OCI-LY7 (cell line): ENCODE measurements at places on chromosomes 4 and X. TPM values are rescaled to one million over a fixed set of nuclear protein-coding genes. Genes with fewer than 3 reads are reported as not detected.

Gene TMEM154
- total RNA-seq: 59.6 and 73.1 TPM in 2 replicates

Gene FOXR2
- not detected in 2 replicates for total RNA-seq

Gene RHOXF2
- not detected in 2 replicates for total RNA-seq

- no peak for DNase-seq
Measured at GRCh38 chr4:42396361-42396751, 932 bp upstream of the SHISA3 start.

DNA sequence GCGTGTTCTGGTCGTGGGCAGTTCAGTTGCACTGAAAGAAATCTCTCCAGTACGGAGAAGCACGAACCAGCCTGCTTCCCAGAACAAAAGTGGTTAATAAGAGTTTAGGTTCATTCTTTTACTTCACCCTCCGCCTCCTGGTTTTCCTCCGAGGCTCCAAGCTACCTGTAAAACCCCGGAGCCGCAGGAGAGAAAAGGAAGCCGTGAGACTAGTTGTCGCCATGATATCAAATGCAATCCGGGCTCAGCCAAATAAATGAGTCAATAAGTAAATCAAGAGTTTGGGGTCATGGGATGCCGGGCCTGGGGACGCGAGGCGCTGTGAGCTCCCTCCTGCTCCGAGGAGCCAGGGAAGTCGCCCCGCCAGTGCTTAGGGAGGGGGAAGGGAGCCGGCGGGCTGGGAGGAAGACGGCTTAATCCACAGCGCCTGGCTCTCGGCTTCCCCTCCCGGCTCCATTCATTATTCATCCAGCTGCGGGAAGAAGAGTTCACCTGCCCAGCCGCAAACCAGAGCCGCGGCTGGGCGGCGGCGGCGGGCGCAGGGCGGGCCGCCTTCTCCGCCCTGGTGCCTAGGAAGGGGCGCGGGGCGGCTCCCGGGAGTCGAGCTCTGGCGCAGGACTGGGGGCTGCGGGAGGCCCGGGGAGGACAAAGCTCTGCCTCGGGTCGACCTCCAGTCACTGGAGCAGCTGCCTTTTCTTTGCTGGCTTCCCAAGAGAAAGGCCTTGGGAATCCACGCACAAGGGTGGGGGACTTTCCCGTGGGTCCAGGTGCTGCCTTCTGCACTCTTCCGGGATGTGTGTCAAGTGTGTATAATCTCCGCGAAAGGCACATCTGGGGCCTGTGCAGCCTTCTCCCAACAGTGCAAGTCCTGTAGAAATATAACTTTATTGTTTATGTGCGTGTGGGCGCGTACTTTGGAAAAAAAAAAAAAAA, 1.7 kb downstream of the FRAS1 start:
- peak; percentile 7 for DNase-seq

DNA sequence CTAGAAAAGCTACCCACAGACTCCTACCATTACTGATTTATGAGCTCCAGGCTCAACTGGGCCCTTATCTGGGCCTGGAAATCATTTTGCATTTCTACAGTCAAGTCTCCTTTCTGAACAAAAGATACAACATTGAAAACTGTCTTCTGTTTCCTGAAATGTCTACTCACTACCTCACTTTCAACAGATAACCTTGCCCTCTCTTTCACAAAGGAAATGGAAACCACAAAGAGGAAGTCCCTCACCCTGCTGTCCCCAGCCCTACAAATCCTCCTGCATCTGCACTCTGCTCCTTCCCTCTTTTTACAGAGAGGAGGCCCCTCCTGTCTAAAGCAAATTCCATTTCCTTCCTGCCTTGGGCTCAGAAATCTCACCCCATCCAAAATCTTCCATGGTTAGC, 24.8 kb upstream of the CYBB start:
- DNase-seq: peak; percentile 86

Gene NSG1
- total RNA-seq: 35.5 and 36.6 TPM in 2 replicates

DNA sequence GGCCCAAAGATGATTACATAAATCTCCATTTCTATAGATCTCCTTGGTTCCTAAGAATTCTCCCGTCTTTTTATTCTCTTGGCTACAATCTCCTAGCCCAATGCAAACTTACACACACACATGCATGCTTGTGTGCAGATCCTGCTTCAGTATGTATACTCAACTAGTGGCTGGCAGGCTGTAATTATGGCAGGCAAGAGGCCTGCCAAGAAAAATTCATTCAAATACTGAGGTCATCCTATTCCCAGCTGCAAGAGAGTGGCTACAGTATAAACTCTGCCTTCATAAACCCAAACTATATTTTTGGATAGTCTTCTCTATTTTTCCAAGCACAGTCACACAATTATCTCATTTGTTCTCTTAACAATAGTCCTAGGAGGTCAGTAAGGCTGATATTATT, 95.2 kb downstream of the SHROOM4 start:
- DNase-seq: no peak

- no peak for DNase-seq
Measured at GRCh38 chr4:168619266-168619631, 122.4 kb downstream of the PALLD start.

DNA sequence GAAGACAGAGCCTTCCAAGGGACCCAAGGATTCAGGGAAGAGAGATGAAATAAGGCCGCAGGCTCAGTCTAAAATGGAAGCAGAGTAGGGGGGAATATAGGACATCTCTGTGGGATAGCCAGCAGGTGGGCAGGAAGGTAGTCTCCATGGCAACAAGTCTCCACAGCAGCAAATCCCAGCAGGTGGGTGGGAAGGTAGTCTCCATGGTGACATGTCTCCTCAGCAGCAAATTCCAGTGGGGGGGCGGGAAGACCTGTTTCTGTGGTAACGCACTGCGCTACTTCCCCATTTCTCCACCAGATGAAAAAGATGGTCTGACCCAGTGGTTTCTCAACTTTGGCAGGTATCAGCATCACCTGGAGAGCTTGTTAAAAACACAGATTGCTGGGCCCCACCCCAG, 18.3 kb downstream of the NLGN3 start:
- no peak for DNase-seq

Gene MAGEC1
- not detected in 2 replicates for total RNA-seq

DNA sequence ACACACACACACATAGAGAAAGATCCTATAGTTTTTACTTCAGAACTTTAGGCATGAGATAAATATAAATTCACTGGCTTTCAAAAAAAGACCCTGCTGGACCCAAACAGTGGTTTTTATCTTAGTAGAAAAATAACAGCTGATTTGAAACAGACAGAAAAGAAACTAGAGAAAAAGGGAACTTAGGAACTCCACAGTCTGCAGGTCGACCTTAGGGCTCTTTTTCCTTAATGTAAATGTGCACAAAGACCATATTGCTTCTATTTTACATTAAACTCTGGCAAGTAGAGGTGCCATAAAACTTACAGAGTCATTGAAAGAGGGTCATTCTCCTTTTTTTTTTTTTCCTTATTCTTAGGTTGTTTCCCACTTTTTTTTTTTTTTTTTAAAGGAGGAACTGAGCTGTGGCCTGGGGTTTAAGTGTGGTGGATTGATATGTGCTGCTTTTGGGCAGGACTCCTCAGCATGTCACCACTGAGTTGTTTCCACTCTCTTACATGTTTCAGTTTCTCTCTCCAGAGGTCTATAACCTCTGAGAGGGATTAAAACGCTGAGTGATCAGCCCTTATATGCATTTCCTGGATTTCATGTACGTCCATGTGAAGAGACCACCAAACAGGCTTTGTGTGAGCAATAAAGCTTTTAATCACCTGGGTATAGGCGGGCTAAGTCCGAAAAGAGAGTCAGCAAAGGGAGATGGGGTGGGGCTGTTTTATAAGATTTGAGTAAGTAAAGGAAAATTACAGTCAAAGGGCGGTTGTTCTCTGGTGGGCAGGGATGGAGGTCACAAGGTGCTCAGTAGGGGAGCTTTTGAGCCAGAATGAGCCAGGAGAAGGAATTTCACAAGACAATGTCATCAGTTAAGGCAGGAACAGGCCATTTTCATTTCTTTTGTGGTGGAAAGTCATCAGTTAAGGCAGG, 70.8 kb upstream of the PACRGL start:
- no peak for DNase-seq

DNA sequence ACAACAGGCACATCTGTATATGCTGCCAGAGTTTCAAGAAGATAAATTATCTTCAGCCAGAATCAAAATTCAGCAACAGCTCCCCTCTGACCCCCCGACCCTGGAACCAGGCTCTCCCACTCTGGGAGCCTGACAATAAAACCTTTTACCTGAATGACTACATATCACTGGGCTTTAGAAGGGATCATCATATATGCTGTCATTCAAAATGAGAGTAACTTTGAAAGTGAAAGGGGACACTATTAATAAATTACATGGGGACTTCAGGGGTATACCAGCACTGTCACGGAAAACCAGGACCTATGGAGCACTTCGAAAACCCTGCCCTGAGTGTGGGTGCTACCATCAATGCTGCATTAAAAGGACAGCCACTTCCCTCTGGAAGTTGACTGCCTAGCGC, 26.2 kb downstream of the TSPAN5 start:
- no peak for DNase-seq

DNA sequence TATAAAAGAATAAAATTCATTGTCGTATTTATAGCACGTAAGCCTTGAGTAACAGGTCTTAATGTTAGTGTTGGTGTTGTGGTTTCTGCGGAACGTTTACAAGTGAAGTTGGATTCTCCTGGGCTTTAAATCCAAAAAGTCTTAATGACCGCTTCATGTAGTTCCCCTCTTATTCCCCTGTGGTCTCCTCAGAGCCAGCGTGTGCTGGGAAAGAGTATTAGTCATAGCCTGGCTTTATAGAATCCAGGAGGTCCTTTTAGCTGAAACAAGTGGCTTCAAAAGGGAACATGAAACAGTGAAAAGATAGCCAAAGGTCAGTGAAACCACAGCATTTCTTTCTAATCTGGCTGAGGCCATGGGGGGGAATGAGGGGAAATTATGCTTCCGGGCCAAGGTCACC, 79.1 kb downstream of the CLCN4 start:
- no peak for DNase-seq

DNA sequence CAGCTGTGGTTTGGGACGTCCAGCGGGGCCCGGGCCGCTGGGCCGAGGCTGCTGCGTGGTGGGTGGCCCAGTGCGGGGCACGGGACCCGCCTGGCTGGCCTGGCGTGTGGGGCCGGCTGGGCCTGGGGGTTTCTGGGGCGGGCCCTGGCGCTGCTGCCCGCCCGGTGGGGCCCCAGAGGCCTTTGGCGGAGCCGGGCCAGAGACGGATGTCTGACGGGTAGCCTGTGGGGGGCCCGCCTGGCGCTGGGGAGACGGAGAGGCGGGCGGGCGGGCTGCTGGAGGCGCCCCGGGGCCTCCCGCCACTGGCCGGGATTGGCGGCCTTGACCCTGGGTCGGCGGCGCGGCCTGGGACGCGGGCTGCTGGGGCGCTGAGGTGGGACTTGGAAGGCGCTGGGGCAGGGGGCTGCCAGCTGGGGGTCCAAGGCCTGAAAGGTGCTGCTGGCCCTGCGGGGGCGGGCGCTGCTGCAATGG, 8.1 kb upstream of the TIMP1 start:
- DNase-seq: no peak

GRCh38 chr4:41359422-41359775, 102.7 kb downstream of the UCHL1 start:
- DNase-seq: no peak

Gene OCRL
- total RNA-seq: 6.7 and 8.2 TPM in 2 replicates

Gene FIP1L1
- total RNA-seq: 85.7 and 86.9 TPM in 2 replicates

GRCh38 chr4:144399927-144400326, 246.0 kb upstream of the HHIP start:
- DNase-seq: no peak

DNA sequence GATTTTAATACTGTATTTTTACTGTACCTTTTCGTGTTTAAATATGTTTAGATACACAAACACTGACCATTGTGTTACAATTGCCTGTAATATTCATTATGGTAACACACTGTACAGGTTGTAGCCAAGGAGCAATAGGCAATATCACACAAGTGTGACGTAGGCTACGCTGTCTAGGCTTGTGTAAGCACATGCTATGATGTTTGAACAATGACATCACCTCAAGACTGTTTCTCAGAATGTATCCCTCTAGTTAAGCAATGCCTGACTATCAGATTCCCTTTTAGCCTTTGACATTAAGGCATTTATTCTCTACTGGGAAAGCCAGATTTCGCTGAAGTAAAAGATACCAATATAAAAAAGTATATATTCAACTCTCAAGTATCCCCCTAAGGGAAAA, 66.2 kb downstream of the VCX3A start:
- DNase-seq: no peak

- DNase-seq: no peak
Measured at GRCh38 chr4:182246401-182247205, 3.4 kb downstream of the TENM3 start.

DNA sequence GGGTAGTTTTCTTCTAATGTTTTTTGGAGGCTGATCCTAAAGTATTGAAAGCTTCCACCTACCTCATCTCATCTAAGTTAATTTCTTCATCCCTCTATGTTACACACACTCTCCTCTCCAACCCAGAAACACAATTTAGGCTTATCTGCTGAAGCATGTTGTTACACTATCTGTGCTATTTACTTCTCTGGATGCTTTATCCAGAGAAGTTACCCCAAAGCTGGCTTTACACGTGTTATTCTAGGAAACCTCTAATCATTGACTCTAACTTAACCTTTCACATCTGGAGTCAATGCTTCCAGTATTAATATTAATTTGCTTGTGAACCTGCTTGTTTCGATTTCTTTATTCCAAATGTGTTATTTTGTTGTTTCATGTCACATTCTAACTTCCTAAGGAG, 87.3 kb upstream of the NMU start:
- DNase-seq: no peak

DNA sequence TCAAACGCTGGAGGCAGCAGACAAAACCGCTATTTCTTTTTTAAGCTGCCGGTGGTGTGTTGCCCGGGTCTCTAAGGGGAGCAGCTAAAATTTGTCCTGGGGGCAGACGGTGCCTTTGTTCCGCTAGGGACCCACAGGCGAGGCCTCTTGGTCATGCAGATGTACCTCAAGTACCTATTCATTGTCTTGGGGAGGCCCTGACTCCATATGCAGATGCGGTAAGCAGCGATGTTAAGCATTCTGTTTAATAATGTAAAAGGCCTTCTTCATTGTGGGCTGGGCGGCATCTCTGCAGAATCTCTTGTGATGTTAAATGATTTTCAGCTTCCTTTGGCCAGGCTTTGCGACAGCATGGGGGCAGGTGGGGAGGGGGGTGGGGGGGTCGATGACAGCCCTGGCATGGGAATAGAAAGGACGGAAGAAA, 98.9 kb upstream of the PJA1 start:
- no peak for DNase-seq

DNA sequence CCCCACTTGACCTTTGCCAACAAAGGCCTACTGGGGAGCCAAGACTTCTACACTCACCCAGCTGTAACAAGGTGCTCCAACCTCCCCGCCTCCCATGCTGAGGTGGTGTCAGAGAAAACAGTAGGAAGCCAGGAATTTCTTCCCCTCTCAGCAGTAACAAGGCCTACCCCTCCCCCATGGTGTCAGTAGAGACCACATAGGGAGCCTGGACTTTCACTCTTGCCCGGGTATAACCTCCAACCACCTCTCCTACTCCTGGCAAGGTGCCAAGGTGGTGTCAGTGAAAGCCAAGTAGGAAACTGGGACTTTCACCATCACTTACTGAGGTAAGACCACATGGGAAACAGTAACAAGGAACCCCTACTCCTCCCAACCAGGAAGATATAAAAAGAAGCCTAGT, 93.1 kb downstream of the SLC16A2 start:
- DNase-seq: no peak

DNA sequence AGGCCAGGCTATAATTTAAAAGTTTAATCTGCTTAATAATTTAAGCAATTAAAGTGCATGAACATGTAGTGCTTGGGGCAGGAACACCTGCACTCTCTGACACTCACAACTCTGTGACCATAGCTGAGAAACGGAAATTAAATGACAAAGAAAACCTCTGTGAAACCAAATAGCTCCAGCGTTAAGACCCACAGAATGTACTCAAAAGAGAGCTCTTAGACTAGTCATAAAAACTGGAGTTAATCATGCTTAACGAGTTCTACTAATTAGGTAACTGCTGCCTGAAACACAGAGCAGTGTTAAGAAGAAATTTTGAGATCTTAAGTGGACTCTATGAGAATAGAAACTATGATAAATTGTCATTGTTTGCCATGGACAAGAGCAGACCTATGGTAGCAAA, 174.4 kb upstream of the SPIN4 start:
- no peak for DNase-seq
